NCI-H748 treated with DMSO at 0.1 percent for 48 hours (cell line): ENCODE measurements at places on chromosomes 5 and 9.

DNA sequence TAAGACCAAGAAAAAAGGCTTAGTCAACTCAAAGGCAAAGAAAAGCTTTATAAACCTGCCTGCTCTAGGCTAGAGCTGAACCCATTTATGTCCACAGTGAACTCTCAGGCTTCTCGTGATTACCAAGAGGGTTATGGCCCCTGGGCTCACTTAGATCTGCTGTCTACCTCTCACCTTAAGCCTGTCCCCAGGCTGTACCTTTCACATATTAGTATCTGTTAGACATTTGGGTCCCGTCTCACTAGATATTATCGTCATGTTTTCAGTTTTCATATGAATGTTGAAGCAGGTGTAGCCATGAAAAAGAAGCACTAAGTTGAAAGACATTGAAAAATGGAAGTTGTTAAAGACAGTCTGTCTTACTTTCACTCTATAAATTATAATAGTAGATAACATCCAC, 75.2 kb upstream of the COX7C start:
- DNase-seq = no peak

DNA sequence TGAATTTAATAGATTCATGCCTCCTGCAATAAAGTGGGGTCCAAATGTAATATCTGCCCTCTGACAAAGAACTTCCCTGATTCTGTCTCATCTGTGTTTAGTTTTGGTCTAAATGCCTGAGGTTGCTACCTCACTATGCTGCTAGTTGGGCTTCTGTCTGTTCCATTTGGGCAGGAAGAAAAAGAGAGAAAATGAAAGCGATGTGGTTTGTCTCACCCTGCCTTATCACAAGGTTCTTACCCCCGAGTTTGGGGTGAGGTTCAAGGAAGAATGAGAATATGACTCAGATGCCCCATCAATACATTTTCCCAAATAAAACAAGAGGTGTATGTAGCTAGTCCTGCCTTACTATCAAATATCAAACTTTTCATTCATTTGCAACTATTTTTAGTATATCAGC, 132.1 kb upstream of the MTAP start:
- DNase-seq = no peak

- DNase-seq = peak; percentile 17
Observed at GRCh38 chr9:68750255-68750654, 45.2 kb downstream of the PIP5K1B start.

- DNase-seq = no peak
Observed at GRCh38 chr5:154312576-154312975, 122.0 kb downstream of the GALNT10 start.

GRCh38 chr5:12876541-12877298, 972.5 kb upstream of the CTNND2 start:
- no peak for DNase-seq

- DNase-seq = no peak
Observed at GRCh38 chr5:97998941-97999340, 774.5 kb upstream of the RGMB start.

- no peak for DNase-seq
Observed at GRCh38 chr5:159102311-159102934, 2.7 kb upstream of the EBF1 start.

DNA sequence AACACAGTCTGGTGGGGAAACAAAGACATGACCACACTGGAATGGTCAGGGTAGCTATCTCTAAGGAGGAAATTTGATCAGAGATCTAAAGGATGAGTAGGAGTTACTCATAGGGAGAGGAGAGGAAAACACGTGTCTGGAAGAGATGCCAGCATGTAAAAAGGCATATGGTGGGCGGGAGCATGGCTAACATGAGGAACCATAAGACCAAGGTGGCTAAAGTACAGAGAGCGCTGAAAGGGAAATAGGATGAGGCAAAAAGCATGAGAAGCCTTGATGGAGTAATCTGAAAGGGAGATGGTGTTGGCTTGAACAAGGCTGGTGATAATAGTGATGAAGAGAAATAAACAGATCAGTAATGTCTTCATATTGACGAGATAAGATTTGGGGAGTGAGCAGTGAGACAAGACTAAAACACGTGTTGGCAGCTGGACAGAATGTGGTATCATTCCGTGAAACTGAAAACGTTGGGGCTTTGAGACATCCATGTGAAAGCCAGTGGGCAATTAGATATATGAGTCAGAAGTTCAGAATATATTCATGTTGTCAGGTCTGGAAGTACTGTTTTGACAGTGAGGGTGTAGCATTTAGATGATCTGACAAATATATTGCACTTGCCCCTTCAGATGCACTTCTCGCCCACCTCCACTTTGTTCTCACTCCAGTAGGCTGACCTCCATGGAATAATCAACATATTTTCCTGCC, 209.1 kb upstream of the KCNN2 start:
- DNase-seq = no peak

- DNase-seq = peak; percentile 87
Observed at GRCh38 chr5:86880785-86881492, 263.2 kb downstream of the COX7C start.

DNA sequence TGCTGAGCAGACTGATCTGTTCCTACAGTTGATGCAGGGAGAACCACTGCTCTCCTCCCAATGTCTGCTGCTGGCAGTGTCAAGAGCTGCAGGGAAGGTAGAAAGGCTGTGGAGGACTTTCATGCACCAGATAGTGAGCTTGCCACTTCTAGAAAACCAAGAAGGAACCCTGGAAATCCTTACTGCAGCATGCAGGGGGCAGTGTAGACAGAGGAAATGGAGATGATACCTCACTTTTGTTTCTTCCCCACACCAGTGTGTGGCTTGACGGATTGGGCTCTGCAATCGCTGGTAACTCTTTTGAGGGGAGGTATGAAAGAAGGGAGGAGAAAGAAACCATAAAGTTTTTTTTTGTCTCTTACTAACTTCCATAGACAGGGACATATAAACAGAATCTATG, 480.7 kb downstream of the DMAC1 start:
- no peak for DNase-seq

GRCh38 chr5:142878638-142879037, 108.5 kb downstream of the ARHGAP26 start:
- DNase-seq = no peak

DNA sequence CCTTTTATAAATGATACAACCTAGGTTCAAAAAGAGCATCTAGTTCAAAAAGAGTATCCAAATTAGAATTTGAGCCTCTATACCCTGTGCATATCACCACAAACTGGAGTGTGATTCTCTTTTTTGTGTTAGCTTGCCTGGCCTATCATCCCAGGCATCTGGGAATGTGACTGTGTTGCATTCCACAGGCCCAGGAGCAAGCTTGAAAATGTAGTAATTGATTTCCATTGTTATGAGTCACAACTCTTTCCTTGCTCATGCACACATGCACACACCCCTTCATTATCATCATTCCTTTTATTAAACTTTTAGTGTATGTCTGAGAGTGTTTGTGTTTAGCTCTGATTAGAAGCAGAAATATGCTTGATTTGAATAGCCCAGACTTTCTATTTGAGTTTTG, 75.2 kb downstream of the FCHO2 start:
- DNase-seq = no peak

GRCh38 chr9:34783951-34784487, 74.1 kb upstream of the CCL21 start:
- no peak for DNase-seq

DNA sequence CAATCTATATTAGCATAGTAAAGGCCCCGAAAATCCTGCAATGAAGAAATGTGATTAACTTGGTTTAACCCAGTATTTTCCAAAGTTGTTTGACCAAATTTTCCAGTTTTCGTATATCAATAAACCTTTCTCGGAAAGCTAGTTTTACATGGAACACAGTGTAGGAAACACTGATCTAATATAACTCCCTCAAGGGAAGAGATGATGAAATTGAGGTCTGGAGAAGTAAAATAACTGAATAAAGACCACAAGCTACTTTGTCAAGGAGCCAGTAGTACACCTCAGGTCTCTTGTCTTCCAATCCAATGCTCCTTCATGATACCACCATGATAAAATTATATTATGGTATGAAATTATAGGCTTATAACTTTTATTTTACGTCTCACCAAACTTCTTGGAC, 118.1 kb upstream of the TARS1 start:
- no peak for DNase-seq

- no peak for DNase-seq
Observed at GRCh38 chr9:81182431-81182830, 506.9 kb downstream of the TLE1 start.

DNA sequence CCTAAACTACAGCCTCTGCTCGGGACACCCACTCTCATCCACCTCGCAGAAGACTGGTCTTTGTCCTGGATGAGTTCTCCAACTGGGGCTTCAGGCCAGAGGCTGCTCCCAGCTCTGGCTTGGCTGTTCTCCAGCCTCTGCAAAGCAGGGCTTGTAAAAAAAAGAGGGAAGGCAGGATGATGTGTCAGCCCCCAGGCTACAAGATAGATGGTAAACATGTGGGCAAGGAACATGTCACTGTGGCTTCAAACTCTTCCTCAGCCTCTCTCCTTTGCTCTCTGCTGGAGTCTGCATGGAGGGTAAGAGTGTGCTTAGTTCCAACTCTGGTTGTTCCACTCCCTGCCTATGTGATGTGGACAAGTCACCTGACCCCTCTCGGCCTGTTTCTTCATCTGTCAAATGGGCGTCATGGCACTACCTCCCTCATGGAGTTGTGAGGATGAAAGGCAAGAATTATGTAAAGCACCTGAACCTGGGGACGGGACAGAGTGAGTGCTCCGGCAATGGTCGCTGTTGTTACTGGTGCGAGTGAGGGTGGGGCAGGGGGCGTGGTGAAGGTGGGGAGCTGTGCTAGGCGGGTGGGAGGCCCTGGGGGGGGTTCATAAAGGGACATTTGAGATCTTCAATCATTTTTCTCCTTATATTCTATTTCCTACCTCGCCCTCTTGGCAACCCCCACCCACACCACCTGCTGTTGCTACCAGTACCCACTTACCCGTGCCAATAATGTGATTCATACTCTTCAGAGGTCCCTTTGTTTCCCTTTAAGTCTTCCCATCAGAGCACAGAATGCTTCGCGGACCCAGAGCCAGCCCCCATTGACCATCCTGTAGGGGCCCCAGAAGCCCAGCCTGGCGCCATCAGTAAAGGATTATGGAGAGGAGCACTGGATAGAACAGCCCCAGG, 6.8 kb upstream of the ZNF79 start:
- DNase-seq = no peak

DNA sequence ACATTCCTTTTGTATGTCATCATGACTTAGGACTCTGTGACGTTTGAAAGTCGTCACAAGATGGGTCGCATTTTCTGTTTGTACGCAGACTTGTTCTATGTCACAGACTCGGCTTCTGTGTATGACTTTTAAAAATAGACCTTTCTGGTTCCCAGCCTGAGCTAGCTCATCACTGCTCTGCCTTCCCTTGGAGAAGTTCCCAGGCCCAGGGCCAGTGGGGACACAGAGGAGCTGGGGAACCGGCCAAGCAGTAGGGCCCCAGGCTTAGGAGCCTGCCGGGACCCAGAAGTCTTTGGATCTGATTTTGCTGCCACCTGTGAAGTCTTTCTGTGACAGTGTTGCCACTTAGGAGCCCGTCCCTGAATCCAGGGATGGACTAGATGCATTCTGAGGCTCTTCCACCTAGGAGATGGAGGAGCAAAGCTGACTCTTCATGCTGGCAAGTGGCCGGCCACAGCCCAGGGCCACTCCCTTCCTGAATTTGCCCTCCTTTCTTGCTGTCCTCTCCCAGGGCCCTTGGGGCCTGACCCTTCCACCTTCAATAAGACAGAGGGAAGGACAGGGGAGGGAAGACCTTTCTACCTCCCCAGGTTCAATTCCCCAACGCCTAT, 18.1 kb upstream of the UBE2QL1 start:
- DNase-seq = no peak

GRCh38 chr5:176902102-176902814, 3.1 kb upstream of the HK3 start:
- no peak for DNase-seq

DNA sequence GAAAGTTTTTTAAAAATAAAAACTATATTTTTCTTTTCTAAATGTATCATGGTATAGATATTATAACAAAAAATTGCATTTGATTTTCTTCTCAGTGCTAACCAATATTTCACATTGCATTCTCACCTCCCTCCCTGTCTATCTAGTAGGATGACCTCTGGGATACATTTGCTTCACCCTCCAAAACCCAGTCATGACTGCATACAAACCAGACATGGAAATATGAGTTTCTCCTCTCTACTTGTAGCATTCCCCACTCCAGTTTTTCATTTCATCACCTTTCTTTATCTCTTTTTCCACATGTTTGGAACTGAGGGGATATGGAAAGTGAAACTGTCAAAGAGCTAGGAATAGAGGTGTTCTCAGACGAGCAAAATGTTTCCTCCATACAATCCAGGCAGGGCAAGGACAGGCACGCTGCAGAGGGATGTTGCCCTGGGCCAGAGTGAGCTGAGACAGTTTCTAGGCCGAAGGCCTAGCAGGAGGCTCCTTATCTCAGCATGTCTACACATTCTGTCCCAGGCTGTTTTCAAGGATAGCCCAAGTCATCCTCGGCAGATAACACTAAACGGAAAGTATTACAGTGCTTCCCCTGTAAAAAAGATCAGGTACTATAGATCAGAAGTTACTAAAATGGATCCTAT, 46.7 kb downstream of the MEF2C start:
- DNase-seq = no peak

- DNase-seq = peak; percentile 64
Observed at GRCh38 chr5:115634343-115635132, 8.7 kb upstream of the TMED7 start.

DNA sequence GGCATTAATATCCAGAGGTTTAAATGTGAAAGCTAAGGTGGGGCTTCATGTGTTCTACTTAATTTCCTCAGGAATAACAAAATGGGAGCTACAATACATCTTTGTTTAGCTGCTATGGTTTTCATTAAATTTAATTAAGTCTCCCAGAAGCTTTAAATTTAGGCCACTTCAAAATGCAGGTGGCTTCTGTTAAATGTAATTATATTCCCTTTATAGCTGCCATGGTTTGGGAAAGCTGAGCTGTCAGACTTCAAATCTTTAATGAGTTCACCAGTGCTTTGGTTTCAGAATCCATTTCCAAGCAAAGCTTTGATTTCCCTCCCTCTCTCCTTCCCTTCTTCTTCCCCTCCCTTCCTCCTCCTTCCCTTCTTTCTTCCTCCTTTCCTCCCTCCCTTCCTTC, 58.4 kb upstream of the FAM170A start:
- DNase-seq = no peak

DNA sequence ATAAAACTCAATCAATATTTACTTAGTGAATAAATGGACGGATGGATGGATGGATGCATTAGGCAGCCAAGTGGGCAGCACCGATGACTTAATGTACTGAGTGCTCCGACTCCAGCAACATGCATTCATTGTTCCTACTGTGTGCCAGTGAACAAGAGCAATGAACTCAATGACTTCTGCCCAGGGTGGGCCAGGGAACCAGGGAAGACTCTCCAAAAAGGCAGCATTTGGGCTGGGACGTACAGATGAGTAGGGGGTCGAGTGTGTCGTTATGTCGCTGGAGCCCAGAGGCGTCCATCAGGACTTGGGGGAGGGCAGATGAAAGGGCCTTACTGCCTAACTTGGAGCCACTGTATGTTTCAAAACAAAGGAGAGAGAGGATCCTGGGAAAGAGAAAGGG, 126.4 kb downstream of the KCNIP1 start:
- DNase-seq = no peak

DNA sequence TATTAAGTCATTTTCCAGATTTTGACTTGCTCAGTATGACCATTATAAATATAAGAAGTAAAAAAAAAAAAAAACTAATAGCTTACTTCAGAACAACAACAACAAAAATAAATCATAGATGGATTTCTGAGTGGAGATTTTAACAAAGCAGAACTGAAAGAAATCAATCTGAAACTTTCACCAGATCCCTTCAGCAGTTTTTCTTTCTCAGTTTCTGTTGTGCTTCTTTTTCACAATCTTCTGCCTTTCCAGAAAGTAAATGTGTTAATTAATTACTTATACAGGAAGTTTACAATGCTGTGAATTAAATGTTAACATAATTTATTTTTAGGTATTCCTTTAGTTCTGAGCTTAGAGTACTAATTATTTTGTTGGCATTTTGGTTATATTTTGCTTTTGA, 73.5 kb downstream of the CHSY3 start:
- no peak for DNase-seq
